ENCODE measurements at places on chromosomes 4 and X.

DNA sequence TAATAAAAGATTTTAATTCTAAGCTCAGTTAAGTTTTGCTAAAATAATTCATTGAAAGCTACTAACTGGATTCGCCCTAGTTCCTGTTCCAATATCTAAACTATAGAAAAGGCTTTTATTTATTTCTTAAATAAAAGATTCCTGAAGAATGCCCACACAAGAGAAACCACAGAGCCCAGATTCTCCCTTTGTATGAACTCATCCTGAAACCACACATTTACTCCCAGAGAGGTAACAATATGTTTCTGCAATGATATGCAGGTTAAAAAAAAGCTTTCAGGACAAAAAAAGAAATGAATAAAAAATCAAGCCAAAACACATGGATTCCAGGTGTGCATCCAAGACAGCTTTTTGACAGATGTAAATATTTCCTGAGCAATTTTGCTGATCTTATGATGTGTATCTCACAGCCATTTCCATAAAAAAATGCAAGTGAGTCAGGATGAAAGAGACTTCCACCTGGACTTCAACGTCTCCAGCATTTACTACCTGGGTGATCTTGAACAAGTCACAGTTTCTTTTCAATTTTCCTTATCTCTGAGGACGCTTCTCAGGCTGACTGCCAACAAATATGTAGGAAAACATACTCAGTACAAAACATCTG, 234.4 kb upstream of the FAT1 start:
- DNase-seq, result no peak

- no peak for DNase-seq
Observed at GRCh38 chrX:404656-405055, 17.9 kb upstream of the PPP2R3B start.

- DNase-seq, result no peak
Observed at GRCh38 chrX:9902656-9903055, 64.5 kb upstream of the CLDN34 start.

GRCh38 chr4:61500883-61501282, 300.8 kb downstream of the ADGRL3 start:
- DNase-seq, result no peak

GRCh38 chr4:26459054-26459755, 31.1 kb downstream of the CCKAR start:
- no peak for DNase-seq

DNA sequence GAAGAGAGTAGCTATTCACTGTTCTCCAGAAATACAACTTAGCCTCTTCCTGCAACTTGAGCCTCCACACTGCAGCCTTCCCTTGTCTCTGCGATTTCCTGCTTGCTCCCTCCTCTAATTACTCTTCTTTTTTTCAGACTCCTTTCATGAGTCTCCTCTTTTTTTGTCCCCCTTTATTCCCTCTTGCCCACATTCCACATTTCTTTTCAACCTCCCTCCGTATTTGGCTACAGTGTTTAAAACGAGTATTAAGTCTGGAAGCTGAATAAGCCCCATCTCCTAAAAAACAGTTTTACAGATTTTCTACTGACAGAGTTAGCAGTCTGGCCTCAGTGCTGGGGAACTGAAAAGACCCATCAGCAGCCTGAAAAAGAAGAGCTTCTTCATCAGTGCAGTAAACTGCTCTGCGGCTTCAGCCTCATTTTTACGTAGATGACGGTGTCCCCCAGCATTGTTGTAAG, 141.5 kb downstream of the TENM3 start:
- DNase-seq, result no peak

GRCh38 chrX:22310779-22311178, 38.1 kb downstream of the CBLL2 start:
- DNase-seq, result no peak

DNA sequence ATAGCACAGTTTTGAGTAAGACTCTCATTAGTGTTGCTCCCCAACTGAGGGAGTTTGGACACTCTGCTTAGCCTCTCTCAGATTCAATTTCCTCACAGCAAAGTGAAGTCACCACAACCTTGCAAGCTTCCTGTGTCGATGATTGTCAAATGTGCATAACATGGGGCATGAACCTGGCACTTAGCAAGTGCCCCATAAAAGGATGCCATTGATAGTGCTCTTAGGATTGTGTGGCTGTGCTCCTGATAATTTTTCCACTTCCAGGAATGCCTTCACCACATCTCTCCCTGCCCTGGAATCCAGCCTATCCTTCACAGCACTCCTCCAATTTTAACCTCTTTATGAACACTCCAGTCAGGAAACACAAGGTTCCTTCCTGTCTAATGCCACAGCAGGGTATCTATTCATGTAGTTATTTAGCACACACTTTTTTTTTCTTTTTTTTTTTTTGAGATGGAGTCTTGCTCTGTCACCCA, 309.4 kb downstream of the PPP3CA start:
- no peak for DNase-seq

GRCh38 chr4:100574607-100575006, 56.8 kb upstream of the EMCN start:
- no peak for DNase-seq

GRCh38 chr4:158966091-158966490, 136.8 kb upstream of the RAPGEF2 start:
- DNase-seq, result no peak

DNA sequence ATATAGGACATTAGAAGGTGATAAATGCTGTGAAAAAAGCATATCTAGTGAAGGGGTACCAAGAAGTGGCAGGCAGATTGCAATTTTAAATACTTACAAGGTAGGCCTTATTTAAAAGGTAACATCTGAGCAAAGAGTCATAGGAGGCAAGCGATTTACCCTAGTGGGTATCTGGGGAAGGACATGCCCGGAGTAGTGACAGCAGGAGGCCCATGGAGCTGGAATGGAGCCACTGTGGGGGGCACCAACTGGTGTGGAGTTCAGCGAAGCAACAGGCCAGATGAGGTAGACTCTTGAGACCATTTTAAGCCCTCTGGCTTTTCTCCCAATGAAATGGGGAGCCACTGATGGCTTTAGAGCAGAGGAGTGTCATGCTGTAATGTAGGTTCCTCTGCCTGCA, 37.3 kb downstream of the SEC24D start:
- no peak for DNase-seq

DNA sequence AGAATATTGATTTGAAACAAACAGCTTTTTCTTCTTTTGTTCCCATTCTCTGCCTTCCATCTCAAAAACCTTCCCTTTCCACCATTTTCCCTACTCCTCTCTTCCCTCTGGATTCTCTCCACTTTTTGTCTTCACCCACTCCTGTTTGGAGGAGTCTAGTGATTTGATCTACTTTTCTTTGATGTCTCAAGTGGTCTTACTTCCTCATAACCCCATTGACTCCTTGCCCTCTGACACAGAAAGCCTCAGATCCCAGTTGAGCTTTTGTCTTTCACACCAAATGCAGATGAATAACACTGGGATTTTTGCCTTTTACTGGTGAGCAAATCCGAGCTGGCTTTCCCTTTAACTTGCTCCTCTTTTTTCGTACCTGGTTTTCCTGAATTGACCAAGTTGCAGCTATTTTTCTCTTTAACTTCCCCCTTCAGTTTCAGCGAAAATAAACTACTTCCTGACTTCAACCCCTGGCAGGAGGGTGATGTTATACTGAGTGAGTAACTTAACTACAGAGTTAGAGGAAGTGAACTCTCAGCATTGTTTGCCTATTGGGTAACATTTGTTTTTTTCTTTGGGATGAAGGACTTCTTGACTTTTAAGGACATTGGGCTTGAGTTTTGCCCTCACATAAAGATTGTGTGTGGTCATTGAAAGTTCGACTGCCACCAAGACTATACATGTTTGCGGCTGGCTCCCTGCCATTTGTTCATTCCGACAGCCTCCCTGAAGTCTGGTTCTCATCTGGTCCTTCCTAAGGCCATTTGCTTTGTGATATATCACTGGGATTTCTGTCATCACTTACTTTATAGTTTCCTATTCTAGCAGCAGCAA, 392.8 kb upstream of the NR3C2 start:
- DNase-seq, result no peak

DNA sequence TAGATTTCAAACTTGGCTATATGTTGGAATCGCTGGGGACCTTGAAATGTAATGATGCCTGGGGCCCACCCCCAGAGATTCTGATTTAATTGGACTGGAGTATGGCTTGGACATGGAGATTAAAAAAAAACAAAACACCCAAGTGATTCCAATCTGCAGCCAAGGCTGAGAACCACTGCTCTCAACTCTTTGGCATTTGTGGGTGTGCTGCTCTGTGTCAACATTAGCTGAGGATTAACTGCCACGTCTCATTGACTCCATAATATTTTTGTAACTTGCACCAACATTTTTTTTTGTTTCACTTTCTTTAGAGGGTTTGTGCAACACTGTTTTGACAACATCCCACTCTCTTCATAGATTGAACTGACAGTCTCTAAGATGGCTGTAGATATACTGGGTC, 41.1 kb upstream of the PDK3 start:
- no peak for DNase-seq

- DNase-seq, result peak; percentile 45
Observed at GRCh38 chrX:9842541-9842940, 56.3 kb downstream of the SHROOM2 start.

DNA sequence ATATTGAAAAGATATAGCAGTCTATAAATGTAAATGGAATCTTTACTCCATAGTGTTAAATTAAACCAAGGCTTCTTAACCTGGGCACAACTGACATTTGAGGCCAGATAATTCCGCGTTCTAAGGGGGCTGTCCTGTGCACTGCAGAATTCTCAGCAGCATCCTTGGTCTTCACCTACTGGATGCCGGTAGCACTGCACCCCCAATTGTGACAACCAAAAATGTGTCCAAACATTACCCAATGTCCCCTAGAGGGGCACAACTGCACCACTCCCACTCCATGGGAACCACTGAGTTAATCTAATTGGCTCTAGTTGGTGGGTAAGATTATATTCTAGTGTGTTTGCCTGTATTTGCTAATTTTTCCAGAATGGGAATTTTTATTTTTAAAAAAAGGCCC, 16.6 kb downstream of the AP1S2 start:
- DNase-seq, result no peak

- DNase-seq, result no peak
Observed at GRCh38 chrX:98523026-98523425, 1639.3 kb downstream of the RPA4 start.

- DNase-seq, result no peak
Observed at GRCh38 chr4:7435471-7436061, 836 bp upstream of the PSAPL1 start.

GRCh38 chrX:19122641-19123009, 357 bp upstream of the ADGRG2 start:
- no peak for DNase-seq

GRCh38 chrX:55196688-55197087, 23.5 kb upstream of the PAGE5 start:
- no peak for DNase-seq

- DNase-seq, result no peak
Observed at GRCh38 chrX:70421618-70422017, 1.5 kb upstream of the GDPD2 start.

DNA sequence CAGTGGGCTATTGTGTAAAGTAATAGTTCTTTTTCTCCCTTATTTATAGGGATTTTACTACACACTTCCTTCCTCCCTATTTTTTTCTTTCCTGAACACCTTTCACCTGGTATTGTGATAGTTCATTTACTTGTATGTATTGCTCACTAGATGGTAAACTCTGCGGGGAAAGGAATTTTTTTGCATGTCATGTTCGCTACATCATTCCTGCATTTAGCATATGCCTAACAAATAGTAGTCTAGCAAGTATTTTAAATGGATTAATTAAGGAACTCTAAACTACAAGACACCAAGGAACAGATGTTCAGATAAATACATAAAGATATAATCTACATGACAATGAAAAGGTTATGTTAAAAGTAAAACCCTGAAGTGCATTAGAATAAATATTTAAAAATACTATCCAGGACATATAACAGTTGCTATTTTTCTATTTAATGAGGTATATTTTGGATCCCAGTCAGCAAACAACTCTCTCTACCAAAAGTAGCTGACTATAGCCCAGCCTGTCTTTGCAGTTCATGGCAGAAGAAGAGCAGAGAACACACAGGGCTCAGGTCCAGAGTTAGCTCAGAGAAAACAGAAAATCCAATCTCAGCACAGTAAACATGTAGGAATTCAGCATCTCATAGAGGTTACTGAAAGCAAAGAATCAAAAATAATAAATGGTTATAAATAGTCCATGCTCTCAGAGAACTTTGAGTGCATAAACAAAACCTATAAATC, 87.8 kb downstream of the PACRGL start:
- DNase-seq, result no peak

- no peak for DNase-seq
Observed at GRCh38 chr4:85784348-85784747, 309.4 kb downstream of the ARHGAP24 start.

GRCh38 chr4:52259978-52260377, 208.9 kb downstream of the SPATA18 start:
- no peak for DNase-seq

DNA sequence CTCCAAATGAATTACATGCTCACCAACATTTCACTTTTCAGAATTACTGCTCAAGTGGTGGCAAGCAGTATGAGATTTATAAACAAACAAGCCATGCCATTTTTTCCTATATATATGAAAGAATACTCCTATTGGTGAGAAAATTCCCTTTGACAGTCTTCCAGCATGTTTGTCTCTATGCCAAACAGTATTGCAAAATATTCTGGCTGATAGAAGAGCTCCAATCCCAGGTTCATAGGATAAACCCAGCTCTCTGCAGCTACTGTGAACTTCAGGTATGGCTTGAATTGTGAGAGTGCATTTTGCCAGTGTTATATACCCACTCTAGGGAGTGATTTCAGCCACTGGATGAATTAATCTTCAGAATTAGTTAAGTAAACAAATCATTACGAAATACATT, 108.8 kb downstream of the MAGEC2 start:
- no peak for DNase-seq

DNA sequence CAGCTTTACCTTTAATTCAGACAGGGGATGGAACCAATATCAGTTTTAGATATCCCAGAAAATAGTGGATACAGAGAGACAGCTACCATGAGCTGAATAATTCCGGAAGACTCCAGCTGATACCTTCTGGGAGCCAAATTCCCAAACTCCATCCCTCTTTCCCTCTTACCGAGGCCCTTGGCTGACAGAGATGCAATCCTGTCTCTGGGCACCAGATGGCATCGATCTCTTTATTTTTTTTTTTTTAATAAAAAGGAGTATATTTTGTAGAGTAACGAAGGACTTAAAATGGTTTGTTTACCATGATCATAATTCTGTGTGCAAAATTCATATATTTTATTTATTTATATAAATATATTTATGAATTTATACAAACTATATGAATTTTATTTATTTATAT, 31.0 kb downstream of the RAB40A start:
- no peak for DNase-seq

GRCh38 chr4:129193357-129194100, 97.6 kb downstream of the C4orf33 start:
- DNase-seq, result no peak

- peak; percentile 7 for DNase-seq
Observed at GRCh38 chrX:147476008-147476407, 435.7 kb upstream of the FMR1 start.

GRCh38 chrX:97740886-97741285, 857.2 kb downstream of the RPA4 start:
- DNase-seq, result no peak
